ENCODE measurements at places on chromosomes 16 and 17. TPM values are rescaled to one million over a fixed set of nuclear protein-coding genes. Genes with fewer than 3 reads are reported as not detected.

GRCh38 chr16:22355487-22355908 lies 18.9 kb downstream of the CDR2 start:
- DNase-seq: no peak

GRCh38 chr17:81553616-81554181 lies 1.5 kb upstream of the FAAP100 start:
- peak; percentile 95 for DNase-seq

DNA sequence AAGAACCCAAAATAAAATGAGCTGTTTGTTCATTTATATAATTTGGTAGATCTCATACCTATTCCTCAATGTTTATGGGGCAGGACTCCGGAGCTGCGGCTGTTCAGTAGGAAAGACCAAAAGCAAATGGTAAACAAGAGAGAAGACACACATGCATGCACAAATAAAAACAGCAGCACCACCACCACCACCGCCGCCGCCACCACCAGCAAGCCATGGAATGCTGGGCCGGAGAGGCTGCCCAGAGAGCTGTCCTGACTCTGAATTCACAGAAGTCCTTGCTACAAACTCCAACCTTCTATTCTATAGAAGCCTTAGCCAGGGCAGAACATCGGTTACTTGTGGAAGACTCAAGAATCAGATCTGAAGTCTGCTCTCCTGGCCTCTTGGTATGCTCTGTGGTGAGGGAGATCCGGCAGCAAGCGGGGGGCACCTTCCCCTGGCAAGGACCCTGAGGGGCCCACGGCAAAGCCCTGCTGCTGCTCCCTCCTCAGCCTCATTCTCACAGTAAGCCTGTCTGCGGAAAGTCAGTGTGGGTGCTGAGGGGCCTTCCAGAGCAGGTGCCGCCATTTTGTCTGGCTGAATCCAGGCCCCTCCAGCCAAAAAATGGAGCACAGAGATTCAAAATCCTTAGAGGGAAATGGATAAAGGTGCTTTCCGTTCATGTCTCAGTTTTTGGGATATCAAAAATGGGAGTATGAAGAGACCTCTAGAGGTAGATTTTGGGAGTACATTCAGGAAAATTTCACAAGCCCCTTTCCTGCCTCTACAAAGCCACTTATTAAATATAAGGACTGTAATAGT lies 6.4 kb upstream of the FOXJ1 start:
- DNase-seq: peak; percentile 48

GRCh38 chr16:50834701-50835100 lies 92.8 kb downstream of the CYLD start:
- no peak for DNase-seq

- DNase-seq: peak; percentile 60
Observed at GRCh38 chr17:48037036-48037837, at the start of gene COPZ2. COPZ2 (minus strand) TSS chr17:48037797; CDS start chr17:48037777, 20 bp downstream.

Gene ALDH3A1
- total RNA-seq: under 0.01 TPM

Gene SGCA
- total RNA-seq: not detected

GRCh38 chr16:70476272-70477020 lies 22.1 kb downstream of the FCSK start:
- peak; percentile 61 for DNase-seq

- peak; percentile 82 for DNase-seq
Observed at GRCh38 chr17:45428050-45428617, 4.5 kb downstream of the ARHGAP27 start.

Gene MRPS7
- 61.0 TPM for total RNA-seq

- no peak for DNase-seq
Observed at GRCh38 chr17:49520386-49521087, 25.4 kb downstream of the NGFR start.

DNA sequence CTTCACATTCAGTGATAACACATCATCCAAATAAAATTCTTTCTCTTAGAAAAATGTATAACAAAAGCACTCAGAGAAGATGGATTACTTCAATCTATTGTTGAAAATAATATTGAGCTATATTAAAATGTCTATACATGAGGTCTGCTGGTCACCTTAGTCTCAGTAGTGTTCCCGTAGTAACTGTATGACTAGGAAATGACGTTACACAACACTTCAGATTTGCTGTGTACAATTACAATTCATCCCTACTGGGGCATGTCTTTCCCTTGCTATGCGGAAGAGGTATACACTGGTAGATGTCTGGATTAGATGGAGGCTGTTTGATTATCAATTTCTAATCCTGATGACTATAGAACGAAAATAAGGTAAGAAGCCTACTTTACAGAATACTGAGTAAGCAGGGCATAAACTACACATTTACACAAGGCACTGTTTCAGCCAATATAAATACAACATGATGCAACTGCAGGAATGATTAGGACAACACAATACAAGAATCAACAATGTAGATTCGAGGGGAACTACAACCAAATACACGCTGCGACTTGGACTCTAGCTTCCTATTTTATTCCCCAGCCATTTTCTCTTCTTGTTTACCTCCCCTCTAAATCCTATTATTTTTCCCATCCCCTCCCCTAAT lies 982.5 kb upstream of the CDH8 start:
- no peak for DNase-seq

DNA sequence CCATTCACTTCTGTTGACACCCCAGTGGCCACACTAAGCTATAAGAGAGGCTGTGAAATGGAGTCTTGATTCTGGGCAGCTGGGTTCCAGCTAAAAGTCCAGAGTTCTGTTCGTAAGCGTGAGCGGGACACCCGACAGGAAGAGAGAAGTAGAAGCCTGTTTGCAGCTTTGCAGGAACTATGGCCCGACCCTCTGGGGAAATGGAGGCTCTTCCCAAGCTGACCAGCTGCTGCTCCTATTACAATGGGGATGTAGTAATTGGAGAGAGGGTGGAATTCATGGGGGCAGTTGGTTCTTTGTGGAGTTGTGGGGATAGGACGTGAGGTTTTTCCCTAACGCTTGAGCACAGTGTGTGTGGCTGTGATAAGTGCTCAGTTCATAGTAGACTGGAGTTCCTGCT lies 28.4 kb downstream of the UBALD1 start:
- DNase-seq: no peak

Measured in lung microvascular endothelial cell (primary cell).